NCI-H1048 (cell line): ENCODE measurements at places on chromosomes 13 and 19.

- DNase-seq = peak; percentile 58
Measured at GRCh38 chr19:54168174-54168917, 4.6 kb downstream of the TMC4 start.

- DNase-seq = no peak
Measured at GRCh38 chr13:26377038-26377437, 123.1 kb downstream of the CDK8 start.

- DNase-seq = no peak
Measured at GRCh38 chr13:69331245-69331644, 776.4 kb upstream of the ATXN8OS start.

- no peak for DNase-seq
Measured at GRCh38 chr19:34678421-34678820, 943 bp downstream of the ZNF302 start.

GRCh38 chr19:33460221-33460908 lies 61.2 kb downstream of the PEPD start:
- no peak for DNase-seq

DNA sequence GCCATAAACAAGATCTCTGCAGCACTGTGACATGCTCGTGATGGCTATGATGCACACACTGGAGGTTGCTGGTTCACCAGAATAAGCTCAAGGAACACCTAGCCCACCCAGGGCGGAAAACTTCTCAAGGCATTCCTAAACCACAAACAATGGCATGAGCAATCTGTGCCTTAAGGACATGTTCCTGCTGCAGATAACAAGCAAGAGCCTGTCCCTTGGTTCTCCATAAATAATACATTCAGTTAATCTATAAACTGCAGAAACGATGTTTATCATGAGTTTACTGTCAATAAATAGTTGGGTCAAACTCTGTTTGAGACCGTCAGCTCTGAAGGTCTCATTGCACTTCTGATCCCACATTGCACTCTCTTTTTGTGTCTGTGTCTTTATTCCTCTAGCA lies 18.6 kb upstream of the ZNF266 start:
- DNase-seq = no peak

DNA sequence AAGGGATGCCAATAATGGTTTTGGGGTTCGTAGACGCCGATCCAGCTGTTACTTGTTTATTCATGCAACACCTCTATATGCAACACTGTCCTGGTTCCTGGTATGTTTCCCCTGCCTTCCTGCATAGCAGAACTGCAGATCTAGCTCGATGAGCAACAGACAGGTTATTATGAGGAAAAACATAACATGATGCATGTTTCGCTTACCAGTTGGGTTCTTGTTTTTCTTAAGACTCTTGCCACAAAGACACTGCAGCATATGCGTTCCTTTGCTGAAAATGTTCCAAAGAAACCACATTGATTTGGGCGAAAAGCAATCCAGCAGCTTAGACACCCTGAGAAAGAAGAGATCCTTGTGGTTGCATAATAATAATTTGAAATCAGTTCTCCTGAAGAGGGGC lies 583 bp downstream of the FGF14 start:
- DNase-seq = no peak

DNA sequence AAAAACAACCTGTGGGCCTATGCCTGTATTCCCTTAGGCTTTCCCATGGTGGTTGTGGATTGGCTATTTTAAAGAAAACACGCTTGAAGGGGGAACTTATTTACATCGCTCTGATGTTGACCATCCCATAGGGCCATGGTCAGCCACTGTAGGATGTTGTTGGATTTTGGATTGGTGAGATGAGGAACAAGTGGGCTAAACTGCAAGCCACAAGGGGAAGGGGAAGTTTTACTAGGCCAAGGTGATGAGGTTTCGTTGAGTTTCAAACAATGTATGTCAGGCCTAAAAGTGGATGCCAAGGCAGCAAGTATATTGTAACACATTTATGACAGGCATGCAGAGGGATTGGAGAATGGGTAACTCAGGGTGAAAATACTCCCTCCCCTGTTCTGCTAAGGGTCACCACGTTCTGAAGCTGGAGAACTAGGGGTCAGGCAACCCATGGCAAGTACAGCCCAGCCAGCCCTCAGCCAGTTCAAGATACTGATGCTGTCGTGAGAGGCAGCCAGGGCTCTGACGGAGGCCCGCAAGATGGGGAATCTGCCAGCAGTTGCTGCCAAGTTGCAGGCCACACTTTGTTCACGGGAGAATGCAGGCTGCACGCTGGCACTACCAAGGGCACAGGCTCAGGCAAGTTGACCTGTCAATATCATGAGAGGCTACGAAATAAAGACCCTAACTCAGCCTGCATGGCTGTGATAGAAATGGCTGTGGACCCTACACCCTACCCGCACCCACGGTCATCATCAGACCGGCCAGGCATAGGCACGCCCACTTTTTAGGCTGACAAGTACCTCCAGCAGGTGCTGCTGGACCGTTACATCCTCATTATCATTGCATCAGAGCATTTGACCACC lies 11.1 kb downstream of the IRGC start:
- DNase-seq = no peak

DNA sequence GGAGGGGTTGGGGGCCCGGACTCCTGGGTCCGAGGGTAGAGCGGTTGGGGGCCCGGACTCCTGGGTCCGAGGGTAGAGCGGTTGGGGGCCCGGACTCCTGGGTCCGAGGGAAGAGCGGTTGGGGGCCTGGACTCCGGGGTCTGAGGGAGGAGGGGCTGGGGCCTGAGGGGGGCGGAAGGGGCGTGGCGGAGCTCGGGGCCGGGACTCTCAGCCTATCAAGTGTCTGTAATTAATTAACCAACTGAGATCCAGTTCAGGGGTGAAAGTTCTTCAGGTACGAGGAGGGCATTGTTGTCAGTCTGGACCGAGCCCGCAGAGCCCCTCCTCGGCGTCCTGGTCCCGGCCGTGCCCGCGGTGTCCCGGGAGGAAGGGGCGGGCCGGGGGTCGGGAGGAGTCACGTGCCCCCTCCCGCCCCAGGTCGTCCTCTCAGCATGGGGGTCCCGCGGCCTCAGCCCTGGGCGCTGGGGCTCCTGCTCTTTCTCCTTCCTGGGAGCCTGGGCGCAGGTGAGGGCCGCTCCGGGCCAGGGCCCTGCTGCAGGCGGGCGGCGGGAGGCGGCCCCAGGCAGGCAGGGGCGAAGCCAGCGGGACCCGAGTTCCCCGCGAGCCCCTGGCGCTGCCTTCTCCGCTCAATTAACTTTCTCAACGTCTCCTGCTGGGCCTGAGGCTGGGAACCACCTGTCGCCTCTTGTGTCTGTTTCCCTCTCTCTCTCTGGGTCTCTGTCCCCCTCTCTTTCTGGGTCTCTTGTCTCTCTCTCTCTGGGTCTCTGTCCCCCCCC lies 697 bp downstream of the FCGRT start:
- no peak for DNase-seq

DNA sequence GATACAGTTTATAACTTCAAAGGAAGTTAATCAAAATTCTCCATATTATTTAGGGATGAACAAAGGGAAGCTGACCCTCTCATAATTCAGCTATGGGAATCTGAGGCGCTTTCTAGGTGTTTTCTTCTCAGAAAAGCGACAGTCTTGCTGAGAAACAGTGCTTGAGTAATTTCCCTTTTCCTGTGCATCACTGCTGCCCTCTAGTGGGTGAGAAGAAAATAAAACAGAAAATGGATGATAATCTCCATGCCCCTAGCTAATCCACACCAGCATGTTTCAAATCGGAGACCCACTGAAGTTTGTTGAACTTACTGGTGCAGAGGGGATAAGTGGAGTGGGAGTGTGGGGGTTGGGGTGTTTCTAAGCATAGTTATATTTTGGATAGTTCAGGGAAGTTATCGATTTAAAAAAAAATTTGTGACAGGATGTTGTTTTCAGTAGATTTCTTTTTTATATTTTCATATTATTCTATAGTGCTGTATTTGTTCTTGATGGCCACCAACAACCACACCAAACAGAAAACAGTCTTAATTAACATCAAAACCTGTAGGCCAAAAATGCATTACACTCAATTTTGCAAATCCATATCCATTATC lies 21.4 kb downstream of the LCP1 start:
- peak; percentile 3 for DNase-seq

DNA sequence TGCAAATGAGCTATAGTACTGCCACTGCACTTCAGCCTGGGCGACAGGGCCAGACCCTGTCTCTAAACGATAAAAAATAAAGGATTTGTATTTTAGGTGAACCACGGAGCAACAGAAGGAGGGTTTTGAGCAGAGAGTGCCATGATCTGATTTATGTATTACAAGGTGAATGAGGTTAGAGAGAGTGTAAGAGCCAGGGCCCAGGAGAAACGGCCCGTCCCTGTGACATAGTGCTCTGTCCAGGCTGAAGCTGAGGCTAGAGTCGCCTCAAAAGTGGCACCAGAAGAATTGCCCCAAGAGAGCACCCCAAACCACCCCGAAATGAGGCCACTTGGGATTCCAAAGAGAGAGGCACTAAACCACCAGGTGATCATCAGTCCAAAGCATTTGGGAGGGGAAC lies 16.9 kb downstream of the MAG start:
- no peak for DNase-seq

- DNase-seq = peak; percentile 46
Measured at GRCh38 chr19:29714953-29715700, at the start of gene C19orf12. TSS of gene C19orf12 (minus strand) at chr19:29715261. CDS start at chr19:29708413, 6,848 bp downstream.

DNA sequence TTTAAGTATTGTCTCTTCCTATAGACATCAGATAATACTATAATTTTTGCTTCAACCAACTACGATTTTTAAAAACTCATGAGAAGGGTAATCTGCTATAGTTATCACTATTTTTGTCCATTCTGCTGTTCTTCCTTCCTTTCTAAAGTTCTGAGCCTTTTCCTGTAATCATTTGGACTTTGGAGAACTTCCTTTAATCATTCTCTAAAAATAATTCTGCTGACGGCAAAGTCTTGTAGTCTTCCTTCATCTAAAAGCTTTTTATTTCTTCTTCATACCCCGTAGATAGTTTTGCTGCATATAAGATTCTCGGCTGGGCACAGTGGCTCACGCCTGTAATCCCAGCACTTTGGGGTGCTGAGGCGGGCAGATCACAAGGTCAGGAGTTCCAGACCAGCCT lies 5.1 kb upstream of the FCGBP start:
- no peak for DNase-seq

GRCh38 chr19:19131989-19132388 lies 6.3 kb downstream of the TMEM161A start:
- DNase-seq = no peak

DNA sequence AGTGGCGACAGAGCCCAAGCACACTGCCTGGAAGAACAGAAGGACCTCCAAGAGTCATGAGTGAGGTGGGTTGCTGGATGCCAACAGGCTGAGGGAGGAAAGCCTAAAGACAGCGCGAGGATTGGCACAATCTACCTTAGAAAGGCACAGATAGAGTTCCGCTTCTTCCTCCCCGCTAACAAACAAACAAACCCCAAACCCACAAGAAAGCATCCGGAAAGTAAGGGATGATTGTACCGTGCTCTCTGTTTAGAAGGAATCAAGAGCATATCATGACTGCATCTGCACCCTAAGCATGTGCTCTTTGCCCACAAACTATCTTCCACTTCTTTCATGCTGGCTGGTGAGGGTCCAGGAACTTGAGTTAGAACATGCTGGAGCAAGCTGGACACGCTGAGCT lies 233.0 kb upstream of the KLF12 start:
- DNase-seq = no peak

GRCh38 chr13:59416561-59416960 lies 747.2 kb downstream of the DIAPH3 start:
- no peak for DNase-seq

- no peak for DNase-seq
Measured at GRCh38 chr19:10008184-10008765, 2.0 kb downstream of the COL5A3 start.

DNA sequence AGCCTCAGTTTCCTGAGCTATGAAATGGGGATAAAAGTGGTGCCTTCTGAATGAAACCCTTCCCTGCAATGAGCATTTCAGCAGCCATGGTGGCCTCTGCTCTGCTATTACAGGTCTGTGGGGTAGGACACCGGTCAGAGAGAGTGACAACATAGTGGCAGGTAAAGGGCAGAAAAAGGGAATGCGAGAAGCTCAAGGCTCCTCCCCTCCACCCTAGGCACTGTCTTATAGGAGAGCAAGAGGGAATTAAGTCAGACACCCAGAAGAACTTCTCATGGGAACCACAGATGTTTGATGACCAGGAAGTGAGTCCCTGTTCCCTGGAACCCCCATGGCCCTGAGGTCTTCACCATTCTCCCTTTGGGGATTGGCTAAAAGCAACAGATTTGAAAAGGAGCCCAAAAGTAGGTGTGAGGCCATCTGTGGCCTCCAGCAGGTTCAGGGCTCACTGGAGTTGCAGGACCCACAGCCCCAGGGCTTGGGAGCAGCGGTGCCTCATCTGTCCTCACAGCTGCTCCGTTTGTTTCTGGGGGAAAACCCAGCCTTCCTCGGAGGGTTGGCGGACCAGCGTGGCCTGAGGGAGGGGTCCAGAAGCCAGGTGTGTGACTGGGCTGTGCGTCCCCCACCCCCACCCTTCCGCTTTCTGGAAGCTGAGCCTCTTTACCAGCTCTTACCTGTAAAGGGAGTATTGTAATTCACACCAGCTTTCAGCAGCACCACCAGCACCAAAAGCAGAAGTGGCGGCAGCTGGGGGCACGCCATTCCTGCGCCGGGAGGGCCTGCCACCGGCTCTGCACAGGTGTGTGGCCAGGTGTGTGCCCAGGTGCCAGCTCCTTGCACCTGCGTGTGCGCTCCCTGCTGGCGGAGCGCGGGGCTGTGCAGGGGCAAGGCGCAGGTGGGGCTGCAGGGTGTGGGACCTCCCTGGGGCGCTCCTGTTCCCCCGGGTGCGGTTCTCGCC lies 19.4 kb downstream of the IQCN start:
- DNase-seq = no peak

DNA sequence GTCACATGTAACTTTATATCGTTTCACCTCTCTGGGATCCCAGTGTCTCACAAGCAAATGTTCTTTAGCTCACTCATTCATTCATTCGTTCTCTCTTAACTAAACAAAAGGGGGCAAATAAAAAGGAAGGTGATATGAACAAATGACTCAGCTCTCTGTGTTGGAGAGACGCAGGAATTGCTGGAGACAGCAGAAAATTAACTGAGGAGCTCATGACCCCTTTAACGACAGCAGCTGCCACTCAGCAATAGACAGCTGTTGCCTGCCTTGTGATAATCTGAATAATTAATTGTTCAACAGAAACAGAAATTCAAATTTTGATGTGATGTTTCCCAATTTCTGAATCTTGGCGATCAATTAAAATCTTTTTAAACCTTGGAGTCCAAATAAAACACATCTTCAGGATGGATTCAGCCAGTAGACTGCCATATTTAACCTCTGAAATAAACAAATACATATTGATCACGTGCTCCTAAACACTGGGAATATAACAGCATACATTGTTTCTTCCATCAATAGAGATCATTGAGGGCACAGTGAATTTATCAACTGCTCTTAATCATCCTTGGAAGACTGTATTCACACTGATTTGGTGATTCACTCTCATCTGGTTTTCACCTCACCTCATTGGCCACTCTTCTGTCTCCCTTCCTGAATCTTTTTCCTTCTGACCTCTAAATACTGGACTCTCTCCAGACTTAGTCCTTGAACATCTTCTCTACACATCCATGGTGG lies 63.3 kb downstream of the MBNL2 start:
- no peak for DNase-seq

GRCh38 chr19:18839465-18840287 lies 7.9 kb downstream of the UPF1 start:
- no peak for DNase-seq
